Body of pancreas (tissue), 4 donors: ENCODE measurements at places on chromosomes 16 and 17.

DNA sequence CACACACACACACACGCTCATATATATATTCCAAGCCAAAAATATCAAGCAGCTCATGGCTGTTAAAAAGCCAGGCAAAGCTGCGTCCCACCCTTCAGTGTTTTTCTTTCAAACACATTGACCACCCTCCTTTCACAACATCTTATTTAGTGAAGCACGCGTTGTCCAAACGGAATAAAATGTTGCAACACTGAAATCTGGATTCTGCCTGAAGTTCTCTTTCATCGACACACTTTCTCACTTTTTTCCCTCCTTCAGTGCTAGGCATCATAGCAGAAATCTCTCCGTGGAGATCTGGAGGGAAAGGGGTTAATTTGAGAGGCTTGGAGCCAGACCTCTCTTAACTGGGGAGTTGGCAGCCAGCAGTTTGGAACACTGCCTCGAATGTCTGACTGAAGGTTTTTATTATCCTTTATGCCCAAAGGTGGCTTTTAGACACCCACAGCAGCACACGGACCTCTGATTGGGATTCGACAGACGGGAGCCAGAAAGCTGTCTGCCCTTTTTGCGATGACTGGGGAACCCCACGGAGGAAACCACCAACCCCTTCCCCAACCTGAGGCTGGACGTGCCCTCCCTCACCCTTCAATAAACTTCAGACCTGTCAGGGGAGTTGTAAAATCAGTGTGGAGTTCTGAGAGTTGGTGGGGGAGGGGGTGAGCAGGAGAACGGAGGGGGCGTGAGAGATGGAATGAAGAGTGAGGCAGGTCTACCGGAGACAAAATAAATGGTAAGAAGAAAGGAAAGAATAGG is 833.6 kb upstream of the SOX9 start:
- no peak for DNase-seq

DNA sequence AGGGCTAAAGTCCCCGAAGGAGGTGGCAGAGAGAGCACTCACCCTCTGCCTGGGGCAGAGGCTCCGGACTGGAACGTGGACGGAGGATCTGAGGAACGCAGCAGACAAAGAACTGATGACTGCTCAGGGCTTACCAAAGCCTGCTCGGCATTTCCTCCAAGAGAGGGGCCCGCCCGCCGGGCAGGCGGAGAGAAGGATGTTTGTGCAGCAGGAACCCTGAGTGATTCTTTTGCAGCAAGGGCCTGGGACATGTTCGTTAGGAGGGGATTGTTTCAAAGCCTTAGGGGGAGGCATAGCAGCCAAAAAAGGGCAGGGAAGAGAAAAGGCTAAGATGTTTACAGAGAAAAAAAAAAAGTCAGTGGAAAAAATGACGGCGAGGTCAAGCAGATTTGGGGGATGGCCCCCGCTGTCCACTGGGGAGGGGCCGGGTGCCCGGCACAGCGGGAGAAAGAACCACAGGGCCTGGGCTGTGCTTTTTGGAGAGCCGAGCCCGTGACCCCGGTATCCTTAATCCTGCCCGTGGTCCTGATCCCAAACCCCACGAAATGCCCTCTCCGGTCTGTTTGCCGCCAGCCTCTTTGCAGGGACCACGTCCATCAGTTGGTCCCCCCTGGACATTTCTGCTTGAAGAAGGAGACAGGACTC is 129.3 kb downstream of the NTN1 start:
- DNase-seq: no peak

GRCh38 chr17:83083368-83084201 is 4.2 kb downstream of the METRNL start:
- no peak for DNase-seq

GRCh38 chr17:38404174-38404943 is 23.9 kb upstream of the ARHGAP23 start:
- DNase-seq: no peak

DNA sequence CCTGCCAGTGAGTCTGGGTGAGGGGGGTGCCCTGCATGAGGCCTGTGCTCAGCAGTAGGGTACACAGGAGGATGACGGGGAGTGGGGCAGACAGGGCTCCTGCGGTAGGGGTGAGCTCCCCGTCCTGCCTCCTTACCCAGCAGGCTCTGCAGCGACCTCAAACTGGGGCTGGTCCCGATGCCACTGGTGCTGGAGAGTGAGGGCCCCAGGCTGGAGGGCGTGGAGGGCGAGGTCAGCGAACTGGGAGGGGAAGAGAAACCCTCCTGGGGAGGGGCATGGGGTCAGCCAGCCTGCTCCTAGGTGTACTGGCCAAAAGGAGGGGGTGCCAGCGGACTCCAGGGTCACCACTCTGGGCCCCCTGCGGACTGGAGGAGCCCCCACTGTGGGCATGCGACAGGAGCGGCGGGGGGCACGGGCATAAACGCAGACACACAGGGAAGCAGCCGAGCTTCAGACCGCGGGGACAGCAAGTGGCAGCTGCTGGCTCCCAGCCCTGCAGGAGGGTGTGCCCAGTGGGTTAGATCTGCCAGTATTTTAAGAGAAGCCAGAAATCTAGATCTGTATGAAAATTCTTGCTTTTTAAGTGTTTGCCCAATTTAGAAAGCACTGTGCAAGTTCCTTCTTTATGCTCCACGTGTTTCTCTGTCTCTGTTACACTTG is 9.0 kb upstream of the VASN start:
- DNase-seq: no peak

GRCh38 chr17:60421273-60422161 is 772 bp upstream of the CHCT1 start:
- DNase-seq: peak; percentile 74

GRCh38 chr17:65813306-65813705 is 251.9 kb upstream of the AXIN2 start:
- no peak for DNase-seq

- DNase-seq: no peak
Measured at GRCh38 chr17:2211661-2212399, 91.8 kb downstream of the SMG6 start.

- DNase-seq: no peak
Measured at GRCh38 chr17:72700226-72700625, 392.3 kb downstream of the SLC39A11 start.

DNA sequence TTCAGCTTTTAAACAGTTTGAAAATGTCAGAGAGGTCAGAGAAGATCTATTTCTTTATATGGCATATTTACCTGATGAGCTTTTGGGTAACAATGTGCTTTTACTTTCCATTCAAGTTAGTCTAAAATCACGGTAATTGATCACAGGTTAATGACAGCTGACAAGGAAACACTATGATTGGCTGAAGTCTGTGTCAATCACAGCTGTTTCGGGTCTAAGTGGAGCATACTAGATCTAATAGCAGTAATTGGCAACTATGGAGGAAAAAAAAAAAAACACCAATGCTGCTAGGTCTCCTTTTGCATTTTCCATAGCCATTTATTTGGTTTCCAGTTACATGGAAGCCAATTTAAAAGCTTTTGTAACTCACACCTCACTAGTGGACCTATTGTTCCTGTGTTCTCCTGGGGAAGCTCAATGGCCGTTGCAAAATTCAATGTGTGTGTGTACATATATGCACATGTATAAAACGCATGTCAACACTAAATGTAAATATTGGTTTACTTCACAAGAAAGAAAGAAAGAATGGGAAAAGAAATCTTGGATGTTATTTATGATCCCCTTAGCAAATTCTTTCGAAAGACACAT is 568.3 kb upstream of the ZFHX3 start:
- DNase-seq: no peak

- no peak for DNase-seq
Measured at GRCh38 chr17:68657166-68657565, 56.0 kb upstream of the FAM20A start.

DNA sequence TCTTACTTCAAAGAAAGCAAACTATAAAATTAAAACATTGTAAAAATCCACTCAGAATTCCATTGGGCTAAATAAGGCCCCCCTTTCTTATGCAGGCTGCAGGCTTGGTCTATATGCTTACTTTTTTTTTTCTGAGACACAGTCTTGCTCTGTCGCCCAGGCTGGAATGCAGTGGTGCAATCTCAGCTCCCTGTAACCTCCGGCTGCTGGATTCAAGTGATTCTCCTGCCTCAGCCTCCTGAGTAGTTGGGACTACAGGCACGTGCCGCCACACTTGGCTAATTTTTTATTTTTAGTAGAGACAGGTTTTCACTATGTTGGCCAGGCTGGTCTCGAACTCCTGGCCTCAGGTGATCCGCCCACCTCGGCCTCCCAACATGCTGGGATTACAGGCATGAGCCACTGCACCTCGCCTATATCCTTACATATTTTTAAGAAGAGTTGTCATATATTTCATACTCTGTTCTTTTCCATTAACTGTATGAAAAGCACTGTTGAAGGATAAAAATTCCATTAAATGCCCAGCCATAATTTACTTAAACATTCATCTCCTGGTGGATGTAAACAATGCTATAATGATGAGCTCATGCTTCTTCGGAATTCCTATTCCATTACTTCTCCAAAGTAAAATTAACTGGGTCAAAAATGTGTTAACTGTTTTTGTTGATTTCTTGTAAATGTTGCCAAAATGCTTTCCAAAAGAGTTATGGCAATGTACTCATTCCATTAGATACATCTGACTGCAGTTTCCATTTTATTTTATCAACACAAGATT is 17.8 kb downstream of the SNN start:
- no peak for DNase-seq

- no peak for DNase-seq
Measured at GRCh38 chr16:11624636-11625607, 38.2 kb upstream of the LITAF start.

GRCh38 chr16:73792199-73793020 is 504.2 kb upstream of the PSMD7 start:
- no peak for DNase-seq

DNA sequence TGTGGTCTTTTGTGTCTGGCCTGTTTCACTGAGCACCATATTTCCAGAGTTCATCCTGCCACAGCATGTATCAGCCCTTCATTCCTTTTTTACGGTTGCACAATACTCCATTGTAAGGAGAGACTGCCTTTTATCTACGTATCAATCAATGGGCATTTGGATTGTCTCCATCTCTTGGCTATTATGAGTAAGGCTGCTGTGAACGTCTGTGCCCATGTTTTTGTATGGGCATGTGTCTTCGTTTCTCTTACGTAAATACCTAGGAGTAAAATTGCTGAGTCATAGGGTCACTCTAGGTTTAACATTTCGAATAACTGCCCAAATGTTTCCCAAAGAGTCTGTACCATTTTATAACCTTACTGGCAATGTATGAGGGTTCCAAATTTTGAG is 202.8 kb upstream of the FOXF1 start:
- DNase-seq: no peak

DNA sequence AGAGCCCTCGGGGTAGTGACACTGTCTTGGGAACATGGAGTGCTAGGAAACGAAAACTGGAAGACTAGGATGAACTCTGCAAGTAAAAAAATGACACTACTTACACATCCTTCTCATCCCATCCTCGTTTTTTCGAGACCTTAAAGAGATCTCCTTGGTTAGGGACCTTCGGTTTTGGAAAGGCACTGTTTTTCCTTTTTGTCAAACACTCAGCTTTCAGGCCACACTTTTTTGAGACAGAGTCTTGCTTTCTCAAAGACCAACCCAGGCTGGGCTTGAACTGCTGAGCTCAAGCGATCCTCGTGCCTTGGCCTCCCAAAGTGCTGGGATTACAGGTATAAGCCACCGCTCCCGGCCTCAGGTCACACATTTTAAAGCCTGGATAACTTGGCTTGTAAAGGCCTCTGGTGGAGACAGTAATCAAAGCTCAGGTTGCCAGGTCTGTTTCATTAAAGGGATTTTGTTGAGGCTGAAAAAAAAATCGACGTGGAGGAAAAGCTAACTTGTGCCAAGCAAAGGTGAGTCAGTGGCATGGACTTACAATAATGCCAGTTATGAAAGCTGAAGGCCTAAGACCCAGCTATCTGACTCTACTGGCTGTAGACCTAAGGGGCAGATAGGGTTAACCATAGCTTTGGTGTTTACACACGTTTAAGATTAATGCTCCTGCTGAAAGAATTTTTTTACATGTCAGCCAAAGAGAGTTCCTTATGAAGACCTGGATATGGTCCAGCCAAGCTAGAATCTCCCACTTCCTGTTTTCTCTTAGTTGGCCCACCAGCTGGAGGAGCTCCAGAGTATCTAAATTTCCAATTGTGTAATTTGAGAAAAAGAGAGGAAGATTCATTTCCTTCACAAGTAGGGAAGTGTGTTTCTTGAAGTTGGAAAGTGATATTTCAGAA is 823 bp downstream of the NBR1 start:
- DNase-seq: peak; percentile 23

GRCh38 chr16:1408171-1408837 is 6.2 kb downstream of the UNKL start:
- peak; percentile 94 for DNase-seq

DNA sequence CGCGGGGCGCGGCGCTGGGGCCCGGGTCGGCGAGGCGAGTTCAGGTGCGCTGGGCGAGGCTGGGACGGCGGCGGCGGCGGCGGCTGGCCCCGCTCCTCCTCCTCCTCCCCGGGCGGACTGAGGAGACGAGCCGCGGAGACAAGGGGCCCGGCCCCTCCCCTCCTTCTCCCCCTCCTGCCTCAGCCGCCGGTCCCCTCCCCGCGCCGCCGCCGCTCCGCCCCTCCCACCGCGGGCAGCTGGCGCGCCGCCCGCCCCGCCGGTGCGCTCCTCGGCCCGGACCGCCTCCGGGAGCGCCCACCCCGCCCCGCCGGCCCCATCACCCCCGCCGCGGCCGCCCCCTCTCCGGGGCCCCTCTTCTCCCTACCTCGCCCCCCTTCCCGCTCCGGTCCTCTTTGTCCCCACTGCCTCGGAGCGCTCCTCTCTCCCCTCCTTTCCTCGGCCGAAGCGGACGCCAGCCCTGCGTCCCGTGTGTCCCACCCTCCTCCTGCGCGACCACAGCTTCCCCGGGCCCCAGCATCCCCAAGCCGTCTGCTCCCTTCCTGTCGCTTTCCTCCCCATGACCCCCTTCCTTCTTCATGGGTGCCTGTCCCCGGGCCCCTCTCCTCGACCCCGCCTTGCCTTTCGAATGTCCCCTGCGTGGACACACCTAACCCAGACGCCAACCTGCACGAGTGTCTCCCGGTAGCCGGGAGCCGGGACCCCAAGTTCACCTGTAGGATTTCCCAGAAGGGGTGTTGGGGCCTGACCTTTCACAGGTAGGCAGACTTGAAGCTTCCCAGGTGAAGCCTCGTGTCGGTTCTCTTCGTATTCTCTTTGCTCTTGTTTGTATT is at the start of gene TOX3:
TSS of gene TOX3 (minus strand) at position 140 of the 830 bp plus-strand sequence. CDS start 420 bp downstream, outside the sequence.
- DNase-seq: peak; percentile 55
